ENCODE measurements at places on chromosomes 13 and 19. TPM values are rescaled to one million over a fixed set of nuclear protein-coding genes. Genes with fewer than 3 reads are reported as not detected.

Gene FAAP24
- total RNA-seq = 0.66 TPM

GRCh38 chr13:75666646-75667351 lies 30.7 kb downstream of the LMO7 start:
- no peak for DNase-seq

Gene PPM1N
- total RNA-seq = 3.7 TPM

Gene ERICH6B
- not detected for total RNA-seq

DNA sequence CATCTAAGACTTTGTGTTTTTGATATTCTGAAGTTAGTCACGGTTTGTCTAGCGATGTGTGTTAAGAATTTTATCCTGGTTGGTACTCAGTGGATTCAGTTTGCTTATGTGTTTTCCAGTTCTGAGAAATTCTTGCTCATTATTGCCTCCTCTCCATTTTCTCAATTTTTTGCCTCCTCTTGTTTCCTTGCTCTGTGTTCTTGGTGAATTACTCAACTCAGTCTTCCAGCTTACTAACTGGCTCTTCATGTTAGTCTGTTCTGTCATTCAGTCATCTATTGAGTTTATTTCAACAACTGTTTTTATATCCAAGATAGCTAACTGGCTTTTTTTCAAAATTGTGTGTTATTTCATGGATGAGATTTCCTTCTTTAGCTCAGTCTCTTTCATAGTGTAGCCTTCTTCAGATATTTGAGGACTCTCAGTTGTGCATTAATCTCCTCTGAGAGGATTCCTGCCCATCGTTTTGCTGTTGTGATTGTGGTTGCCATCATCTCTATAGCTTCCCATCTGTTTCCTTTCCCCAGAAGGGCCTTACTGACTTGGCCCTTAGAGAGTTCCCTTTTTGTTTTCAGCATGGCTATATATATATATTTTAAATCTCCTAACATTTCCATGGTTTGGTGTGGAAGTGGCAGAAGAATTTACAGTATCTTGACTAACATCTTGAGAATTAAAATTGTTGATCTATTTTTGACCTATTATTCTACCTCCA lies 6.2 kb downstream of the SETDB2 start:
- DNase-seq = no peak

Gene ZIC5
- not detected for total RNA-seq

- no peak for DNase-seq
Observed at GRCh38 chr19:38650911-38651584, 3.6 kb downstream of the ACTN4 start.

DNA sequence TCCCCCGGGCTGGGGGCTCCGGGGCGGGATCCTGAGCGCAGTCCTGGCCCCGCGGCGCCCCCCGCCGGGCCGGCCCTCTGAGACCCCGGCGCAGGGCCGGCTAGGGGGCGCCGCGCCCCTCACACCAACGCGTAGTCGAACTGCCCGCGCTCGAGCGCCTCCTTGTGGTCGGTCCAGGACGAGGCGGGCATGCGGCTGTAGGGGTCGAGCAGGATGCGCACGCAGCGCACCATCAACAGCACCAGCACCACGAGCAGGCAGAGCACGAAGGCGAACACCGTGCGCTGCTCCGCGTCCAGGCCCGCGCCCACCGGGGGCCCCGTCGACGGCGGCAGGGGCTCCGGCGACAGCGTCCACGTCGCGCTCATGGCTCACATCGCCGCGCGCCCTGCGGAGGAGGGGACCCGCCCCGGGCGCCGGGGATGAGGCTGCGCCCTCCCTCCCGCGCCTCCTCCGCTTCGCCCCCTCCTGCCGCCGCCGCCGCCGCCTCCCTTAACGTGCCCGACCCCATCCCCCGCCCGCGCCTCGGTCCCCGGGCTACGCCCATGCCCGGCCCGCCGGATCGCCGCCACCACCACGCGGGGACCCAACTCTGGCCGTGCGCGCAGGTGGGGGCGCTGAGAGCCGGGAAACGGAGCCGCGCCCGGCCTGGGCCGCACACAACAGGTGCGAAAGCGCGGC lies 624 bp downstream of the CTXN1 start:
- no peak for DNase-seq

- DNase-seq = no peak
Observed at GRCh38 chr19:52155596-52156359, 15.6 kb downstream of the ZNF836 start.

- DNase-seq = peak; percentile 78
Observed at GRCh38 chr13:24192057-24192810, 31.7 kb downstream of the SPATA13 start.

DNA sequence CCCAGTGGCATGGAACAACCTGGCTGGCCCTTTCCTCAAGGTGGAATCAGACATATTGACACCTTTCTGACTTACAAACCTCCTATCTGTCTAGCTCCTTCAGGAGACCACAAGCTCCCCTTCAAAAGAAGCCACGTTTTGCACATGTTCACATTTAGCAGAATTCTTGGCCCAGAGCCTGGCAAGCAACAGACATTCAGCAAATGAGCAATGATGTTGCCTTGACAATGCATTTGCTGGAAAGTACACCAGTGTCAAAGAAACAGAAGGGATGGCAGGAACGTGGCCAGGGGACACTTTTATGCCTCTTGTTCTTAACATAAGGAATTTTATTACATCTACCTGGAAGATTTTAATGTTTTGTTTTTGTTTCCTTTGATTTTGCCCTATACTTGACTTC lies 85.5 kb upstream of the FGF14 start:
- no peak for DNase-seq

DNA sequence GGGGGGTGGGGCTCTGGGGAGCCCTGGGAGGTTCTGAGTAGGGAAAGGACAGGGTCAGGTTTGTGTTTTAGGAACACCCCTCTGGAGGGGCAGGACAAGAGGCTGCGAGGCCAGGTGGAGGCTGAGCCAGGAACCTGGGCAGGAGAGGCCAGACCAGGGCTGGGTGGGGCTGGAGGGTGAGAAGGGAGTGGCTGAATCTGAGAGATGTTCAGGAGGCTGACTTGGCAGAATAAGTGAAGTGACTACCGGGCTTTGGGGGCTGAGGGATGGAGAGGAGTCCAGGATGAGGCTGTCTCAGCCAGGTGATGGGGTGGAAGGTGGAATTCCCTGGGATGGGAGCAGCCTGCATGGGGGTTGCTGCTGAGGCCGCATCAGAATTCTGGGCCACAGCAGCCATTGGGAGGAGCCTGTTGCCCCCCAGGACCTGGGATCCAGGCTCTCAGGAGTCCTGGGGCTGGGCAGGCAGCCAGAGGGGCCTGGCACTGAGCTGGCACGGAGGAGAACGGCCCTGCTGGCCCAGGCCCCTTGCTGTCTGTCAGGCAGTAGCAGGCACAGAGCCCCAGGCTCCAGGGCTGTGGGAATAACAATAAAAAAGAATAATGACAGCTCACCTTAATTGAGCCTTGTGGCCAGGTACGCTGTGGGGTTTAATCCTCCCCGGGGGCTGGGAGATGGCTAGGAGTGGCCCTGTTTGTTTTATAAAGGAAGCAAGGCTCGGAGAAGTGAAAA lies 3.3 kb downstream of the PPP5C start:
- no peak for DNase-seq

GRCh38 chr19:41030651-41031050 lies 39.6 kb downstream of the CYP2B6 start:
- no peak for DNase-seq

- no peak for DNase-seq
Observed at GRCh38 chr19:19628501-19629134, 598 bp upstream of the LPAR2 start.

GRCh38 chr19:28633319-28634018 lies 579.5 kb downstream of the UQCRFS1 start:
- DNase-seq = peak; percentile 75

Gene CGB3
- not detected for total RNA-seq

Measured in esophagus muscularis mucosa (tissue), 4 donors.